Fibroblast of skin of right quadriceps (primary cell): ENCODE measurements at places on chromosomes 7 and 10.

- DNase-seq, result no peak
Observed at GRCh38 chr10:34454590-34455261, 360.4 kb downstream of the PARD3 start.

DNA sequence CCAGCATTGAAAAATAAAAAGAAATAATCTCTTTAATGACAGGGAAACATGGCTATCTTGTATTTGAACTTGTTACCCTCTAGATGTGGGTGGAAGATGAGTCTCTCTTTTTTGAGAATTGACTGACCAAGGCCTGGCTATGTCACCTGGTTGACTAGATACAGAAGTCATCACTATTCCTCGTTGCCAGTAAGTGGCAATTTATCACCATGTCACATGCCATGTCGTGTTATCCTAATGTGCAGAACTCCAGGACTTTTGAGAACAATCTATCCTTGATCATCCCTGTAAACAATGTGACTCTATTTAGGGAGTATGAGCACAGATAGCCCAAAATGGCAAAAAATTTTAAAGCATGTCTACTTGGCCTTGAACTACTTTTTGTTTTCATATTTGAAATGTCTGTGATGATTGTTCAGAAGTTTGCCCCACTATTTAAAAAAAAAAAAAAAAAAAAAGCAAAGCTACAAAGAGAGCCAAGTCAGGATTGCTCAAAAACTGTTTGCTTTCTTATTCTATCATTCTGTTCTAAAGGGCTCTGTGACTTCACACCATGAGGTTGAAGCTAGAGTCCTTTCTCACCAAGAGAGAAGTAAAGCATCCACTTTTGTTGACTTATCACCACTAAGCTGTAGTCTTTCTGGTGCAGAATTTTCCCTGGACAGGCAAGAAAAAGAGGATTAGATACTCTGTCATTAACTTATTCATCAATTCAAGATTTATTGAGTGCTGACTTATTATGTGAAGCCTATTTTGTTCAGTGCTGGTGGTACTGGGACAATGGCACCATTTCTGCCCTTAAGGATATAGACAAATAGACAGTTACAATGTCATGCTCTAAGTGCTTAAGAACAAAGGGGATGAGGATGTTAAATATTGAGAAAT lies 10.4 kb upstream of the WIPF3 start:
- DNase-seq, result no peak

DNA sequence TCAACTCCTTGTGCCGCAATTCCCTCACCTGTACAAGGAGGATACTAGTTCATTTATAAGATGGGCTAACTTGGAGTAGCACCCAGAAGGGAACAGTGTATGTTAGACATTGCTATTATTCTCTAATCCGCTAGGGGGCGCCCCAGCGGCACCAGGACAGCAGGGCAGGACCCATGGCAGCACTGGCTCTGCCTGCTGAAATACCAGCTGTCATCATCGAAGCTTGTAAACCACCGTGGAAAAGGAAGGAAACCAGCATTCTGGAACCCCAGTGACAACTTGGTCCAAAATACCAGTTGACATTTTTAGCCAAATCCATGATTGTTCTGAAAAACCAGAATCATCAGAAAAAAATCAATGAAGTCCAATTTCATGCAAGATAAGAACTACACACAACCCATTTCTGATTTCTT lies 134.4 kb downstream of the ITGA8 start:
- DNase-seq, result peak; percentile 60

GRCh38 chr10:45353186-45353585 lies 20.8 kb upstream of the ALOX5 start:
- DNase-seq, result no peak

- DNase-seq, result no peak
Observed at GRCh38 chr7:148698007-148698396, 701 bp upstream of the CUL1 start.
